PC-9 (cell line): ENCODE measurements at places on chromosomes 5 and 9.
A peak's percentile ranks its signal among the peaks of the same experiment; 100 is the strongest.

DNA sequence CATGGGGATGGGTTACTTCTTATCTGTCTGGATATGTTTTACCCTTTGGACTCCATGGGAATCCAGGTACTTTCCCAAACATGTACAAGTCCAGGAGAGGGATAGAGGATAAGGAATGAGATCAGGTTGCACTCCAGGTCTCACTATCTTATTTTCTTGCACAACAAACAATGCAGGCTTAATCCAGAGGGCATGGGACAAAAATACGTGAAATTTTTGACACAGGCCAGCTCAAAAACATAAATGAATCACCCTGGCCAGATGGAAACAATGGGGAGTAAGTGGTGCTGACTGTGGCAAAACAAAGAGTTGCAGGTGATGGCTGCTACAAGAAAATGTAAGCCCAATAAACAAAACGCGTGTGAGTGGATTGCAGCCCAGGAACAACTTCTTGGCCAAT, 69.4 kb upstream of the GAS1 start:
- DNase-seq, result no peak

- DNase-seq, result no peak
Observed at GRCh38 chr5:21889581-21889980, 963.6 kb downstream of the CDH12 start.

DNA sequence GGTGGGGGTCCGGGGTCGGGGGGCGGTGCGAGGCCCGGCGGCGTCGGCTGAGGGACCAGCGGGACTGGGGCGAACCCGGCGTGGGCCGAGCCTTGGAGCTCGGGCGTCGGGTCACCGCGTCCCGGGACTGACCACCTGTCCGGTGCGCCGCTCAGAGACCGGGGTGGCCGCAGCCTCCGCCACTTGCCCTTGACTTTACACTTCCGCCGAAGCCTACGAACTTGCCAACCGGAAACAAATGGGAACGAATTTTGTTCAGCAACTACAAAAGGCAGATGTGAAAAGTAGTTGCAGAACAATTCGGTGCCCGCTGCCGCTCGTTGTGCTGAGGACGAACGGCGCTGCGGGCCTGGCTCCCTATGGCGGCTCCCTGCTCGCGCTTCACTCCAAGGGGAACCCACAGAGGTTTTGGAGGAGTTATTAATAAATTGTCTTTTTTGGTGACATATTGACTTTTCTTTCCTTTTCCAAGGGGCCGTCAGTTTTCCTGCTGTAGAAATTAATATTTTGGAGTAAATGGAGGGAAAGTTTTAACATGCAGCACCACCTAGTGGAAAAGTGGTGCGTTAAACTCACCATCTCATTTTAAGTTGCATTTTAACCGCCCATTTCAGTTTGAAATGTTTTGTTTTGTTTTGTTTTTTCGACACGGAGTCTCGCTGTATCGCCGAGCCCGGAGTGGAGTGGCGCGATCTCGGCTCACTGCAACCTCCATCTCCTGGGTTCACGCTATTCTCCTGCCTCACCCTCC, 490 bp downstream of the PCBD2 start:
- no peak for DNase-seq

GRCh38 chr5:90530736-90531487, 1.5 kb upstream of the LYSMD3 start:
- DNase-seq, result no peak

DNA sequence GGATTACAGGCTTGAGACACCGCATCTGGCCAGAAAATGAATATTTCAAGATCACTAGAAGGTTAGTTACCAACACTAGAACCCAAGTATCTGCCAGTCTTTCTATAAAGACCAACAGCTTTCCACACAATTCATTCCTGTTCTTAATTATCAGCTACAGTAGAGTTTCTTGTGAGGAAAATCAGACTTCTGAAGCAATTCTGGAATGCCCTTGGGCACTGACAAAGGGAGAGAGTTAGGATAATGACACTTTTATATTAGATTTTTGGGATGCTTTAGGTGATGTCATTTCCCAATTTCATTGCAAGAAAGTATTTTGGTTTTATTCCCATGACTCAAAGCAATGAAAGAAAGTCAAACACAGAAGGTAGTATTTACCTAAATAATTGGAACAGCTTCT, 497.0 kb upstream of the TUSC1 start:
- DNase-seq, result peak; percentile 40
